Activated T-cell treated with anti-CD3 and anti-CD28 coated beads, Interleukin-2, amount 50 U/mL, for 4 hours (primary cell): ENCODE measurements at places on chromosomes 2 and 18. TPM values are rescaled to one million over a fixed set of nuclear protein-coding genes. Genes with fewer than 3 reads are reported as not detected.
A peak's percentile ranks its signal among the peaks of the same experiment; 100 is the strongest.

Gene MC5R
- not detected for total RNA-seq

DNA sequence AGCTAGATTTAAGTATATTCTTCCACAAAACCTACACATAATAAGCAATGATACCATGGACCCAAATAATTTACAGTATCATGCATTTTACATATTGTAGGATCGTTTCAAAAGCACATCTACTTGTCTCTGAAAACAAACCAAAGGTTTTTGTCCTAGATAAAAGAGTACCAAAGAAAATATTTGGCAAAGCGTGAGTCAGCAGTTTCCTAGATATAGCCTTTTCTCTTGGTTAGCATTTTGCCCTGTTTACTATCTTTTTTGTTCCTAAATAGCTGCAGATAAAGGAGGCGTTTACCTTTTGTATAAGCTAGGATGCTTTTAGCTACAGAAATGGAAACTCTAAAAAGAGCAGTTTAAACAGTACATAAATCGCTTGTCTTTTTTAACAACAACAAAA lies 305.8 kb upstream of the GULP1 start:
- DNase-seq = no peak

Gene TP53I3
- total RNA-seq = 1.1 TPM

GRCh38 chr2:85875350-85876050 lies 13.3 kb downstream of the ST3GAL5 start:
- no peak for DNase-seq

Gene LBX2
- not detected for total RNA-seq

DNA sequence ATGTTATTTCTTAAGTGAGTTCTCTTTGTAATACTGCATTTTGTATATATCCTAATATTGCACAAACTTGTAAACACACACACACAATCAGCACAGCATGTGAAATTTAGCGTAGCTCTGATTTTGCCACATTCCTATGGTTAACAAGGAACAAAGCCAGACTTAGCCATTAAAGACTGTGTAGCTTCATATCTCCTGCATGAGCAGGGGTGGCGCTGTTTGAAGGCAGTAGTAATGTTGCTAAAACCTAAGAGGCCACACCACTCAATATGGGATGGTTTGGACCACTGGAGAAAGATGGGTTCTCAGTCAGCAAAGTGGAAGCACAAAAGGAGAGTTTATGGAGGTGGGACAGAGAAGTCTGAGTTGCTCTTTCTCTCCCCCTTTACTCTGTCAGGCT lies 61.1 kb upstream of the RND3 start:
- no peak for DNase-seq

- DNase-seq = no peak
Measured at GRCh38 chr2:139175510-139175909, 395.3 kb upstream of the NXPH2 start.

DNA sequence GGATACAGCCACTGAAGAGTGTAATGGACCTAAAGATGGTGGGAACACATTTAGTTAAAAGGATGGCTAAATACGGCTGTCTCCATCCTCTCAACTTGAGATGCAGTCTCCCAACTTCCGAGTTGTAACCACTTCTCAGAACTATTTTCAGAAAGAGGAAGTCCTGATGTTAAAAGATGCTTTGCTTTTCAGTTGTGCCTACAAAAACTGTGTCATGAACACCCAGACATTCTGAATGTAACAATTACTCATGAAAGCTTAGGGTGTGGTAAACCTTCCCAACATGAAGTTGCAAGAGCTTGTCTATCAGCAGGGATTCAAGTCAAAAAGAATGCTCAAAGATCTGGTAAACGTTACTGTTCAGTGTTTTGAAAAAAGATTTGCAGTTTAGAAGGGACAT lies 147.9 kb downstream of the DOCK10 start:
- no peak for DNase-seq

GRCh38 chr2:163884416-163884815 lies 148.6 kb upstream of the FIGN start:
- no peak for DNase-seq

DNA sequence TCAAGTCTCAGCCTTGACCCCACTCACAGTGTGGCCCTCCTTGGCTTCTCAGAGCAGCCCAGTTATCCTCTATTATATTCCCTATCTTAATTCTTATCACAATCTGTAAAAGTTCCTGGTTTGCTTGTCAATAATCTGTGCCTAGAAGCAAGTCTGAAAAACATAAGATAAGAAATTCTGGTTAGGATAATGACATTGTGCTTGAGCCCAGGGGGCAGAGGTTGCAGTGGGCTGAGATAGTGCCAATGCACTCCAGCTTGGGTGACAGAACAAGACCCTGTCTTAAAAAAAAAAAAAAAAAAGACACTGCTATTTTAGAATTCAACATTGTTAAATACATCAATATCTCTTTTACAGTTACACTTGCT lies 63.9 kb downstream of the TMEM131 start:
- no peak for DNase-seq

Gene AMER3
- total RNA-seq = not detected

- no peak for DNase-seq
Measured at GRCh38 chr18:13276530-13277520, 58.3 kb downstream of the LDLRAD4 start.

DNA sequence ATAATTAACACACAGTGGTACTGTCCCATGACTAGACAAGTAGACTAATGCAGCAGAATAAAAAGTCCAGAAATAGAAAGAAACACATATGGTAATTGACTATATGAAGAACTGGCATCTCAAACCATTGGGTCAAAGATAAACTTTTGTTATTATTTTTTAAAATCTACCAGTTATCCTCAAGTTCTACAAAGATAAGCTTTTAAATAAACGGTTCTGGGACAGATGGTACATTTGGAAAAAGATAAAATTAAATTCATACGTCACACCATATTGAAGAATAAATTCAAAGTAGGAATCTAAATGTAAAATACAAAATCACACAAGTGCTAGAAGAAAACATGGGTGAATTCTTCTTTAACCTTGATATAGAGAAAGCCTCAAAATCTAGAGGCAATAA lies 37.6 kb upstream of the PLEKHM3 start:
- no peak for DNase-seq

Gene NT5C1B
- total RNA-seq = not detected

DNA sequence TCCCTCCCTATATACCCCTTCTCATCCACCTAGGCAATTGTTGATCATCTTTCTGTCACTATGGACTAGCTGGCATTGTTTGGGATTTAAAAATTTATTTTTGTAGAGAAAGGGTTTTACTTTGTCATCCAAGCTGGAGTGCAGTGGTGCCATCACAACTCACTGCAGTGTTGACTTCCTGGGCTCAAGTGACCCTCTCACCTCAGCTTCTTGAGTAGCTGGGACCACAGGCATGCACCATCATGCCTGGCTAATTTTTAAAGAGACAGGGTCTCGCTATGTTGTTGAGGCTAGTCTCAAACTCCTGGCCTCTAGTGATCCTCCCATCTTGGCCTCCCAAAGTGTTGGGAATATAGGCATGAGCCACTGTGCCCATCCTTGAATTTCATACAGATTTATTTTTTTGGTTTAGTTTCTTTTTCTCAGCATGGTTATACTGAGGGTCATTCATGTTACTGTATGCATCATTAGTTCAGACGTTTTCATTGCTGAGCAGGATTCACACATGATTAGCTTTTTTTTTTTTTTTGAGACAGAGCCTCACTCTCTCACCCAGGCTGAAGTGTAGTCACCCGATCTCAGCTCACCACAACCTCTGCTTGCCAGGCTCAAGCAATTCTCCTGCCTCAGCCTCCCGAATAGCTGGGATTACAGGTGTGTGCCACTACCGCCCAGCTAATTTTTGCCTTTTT lies 8.6 kb upstream of the PCARE start:
- no peak for DNase-seq

DNA sequence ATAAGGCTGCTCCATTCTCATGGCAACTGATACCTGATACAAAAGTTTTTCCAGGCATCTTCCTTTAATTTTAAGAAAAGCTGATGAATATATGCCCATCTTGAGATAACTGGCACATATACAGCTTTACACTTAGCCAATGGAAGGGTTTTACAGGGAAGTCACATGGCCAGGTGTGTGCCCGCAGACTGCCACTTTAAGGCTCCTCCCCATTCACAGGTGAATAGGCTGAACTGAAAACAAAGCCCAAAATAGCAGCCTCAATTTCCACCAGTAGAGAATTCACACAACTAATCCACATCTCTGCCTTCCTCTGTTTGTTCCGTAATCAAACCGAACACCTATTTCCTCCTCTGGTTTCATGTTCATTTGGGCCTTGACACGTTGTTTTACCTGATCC lies 9.8 kb upstream of the ME2 start:
- no peak for DNase-seq

DNA sequence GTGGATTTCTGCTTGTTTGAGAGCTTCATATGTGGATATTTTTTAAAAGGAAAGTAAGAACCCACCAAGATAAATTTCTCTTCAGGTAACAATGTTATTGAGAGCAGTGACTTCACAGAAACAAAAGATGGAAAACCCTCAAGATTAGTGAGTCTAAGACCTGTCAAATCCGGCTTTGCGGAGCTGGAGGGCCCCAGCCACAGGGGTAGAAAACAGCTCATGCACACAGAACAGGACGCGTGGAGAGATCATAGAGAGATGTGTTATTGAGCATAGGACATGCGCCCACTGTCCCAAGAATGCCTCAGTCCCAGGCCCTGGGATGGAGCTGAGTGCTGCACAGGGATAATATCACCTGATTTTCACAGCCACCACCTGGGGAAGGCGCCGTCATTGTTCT lies 21.3 kb downstream of the EDAR start:
- DNase-seq = no peak

GRCh38 chr2:119958670-119959268 lies 54.1 kb upstream of the EPB41L5 start:
- no peak for DNase-seq

DNA sequence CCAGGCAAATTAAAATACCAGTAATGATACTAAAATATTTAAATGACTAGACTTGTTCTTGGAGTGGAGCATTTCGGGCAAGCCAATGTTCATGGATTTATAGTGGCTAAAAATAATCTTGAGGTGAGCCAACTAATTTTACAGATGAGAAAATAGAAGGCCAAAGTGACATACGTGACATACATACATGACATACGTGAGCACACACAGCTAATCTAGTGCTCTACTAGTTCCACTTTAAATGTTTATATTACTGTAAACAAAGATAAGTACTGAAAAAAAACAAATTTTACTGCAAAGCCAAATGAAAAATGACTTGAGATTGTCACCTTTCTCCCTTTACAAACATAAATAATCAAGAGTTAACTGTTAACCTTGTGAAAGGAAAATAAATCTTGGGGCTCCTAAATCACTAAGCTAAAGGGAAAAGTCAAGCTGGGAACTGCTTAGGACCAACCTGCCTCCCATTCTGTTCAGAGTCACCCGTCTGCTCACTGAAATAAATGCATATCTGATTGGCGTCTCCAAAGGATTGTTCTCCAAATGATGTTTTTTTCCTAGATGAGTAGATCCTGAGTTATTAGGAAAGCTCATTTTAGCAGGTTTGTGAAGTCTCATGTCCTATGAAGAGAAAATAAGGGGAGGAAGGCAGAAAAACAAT lies 96.7 kb downstream of the PMS1 start:
- no peak for DNase-seq

GRCh38 chr2:15547115-15547876 lies 13.8 kb downstream of the NBAS start:
- DNase-seq = no peak

Gene GAREM2
- total RNA-seq = 4.1 TPM

- DNase-seq = no peak
Measured at GRCh38 chr2:47595687-47596086, 187.3 kb upstream of the MSH6 start.

- DNase-seq = no peak
Measured at GRCh38 chr2:197184959-197185586, 125.5 kb downstream of the ANKRD44 start.

DNA sequence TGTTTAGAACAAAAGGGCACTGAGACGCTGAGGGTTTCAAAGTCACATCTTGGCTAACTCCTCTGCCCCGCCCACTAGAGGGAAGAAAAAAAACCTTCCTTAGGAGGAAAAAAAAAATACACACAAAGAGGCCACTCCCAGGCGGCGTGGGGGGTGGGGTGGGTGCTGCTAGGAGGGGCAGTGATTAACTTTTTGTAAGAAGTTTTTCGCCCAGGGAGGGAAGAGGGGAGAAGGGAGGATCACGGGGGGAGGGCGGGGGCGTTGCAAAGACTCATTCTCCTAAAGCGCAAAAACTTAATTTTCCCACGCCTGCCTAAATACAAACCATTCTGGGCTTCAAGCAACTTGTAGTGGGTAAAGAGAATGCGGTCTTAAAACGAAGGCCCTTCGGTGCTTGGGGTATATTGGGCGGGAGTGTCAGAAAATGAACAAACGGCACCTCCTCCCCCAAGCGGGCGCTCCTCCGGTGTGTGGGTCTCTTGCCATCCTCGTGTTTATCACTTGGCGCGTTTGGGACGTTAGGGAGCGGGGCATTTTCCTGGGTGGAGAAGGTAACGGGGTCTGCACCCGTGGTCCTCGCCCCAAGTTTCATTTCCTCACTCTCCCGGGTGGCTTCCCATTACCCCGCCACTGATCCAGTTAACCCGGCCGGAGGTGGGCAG lies 1.7 kb downstream of the CXCR4 start:
- DNase-seq = peak; percentile 76

DNA sequence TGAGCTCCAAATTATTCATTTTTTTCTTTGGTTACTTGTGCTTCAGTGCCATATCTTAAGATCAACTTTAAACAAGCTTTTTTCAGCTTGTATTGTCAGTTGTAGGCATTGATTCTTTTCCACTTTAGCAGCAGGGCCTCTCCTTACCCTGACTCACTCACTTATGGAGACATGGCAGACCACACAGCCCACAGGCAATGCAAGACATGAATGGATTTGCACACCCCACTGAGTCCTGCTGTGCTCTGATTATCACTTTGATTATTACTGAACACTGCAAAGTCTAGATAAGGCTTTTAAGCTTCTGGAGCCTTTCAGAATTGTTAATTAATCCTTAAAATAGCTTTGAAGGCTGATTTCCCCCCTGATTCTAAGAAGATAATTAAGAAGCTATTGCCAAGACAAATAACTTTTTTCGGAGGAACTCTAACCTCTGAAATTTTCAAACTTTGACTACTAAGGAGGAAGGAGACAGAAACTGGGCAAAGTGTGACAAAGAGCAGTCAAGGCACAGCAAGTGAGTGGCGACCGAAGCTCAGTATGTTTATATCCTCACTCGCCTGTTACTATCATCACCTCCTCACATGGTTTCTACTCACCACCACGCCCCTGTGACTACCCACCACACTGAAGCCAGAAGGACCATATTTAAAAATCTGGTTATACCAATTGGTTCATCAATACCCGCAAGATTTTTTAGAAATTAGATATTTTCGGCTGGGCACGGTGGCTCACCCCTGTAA lies 43.3 kb downstream of the CACNB4 start:
- DNase-seq = no peak

Gene ERICH2
- not detected for total RNA-seq
